Cardiac fibroblast (primary cell): ENCODE measurements at places on chromosomes 4 and X.

DNA sequence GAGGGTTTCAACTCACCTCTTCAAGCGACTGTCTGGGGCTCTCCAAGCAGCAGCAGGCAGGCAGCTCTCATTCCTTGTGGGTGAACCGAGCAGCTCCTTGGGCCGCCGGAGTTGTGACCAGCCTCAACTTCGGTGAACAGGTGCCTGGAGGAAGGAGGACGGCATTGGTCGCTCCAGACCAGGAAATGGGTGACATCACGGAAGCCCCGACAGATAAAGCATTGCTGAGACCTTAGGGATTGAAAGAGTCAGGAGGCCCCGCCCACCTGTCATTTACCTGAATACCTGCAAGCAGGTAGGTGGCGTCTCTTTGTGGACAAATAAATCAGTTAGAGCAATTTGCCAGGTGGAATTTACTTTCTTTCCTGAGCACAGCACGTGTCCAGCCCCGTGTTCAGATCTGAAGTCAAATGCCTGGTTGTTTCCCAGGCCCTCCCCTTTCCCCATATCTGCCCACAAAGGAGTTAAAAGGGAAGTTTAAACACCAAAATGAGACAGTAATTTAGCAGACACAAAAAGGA, at the start of gene LNX1:
LNX1 (minus strand) TSS at position 115 of the 521 bp plus-strand sequence. CDS start 17,484 bp downstream, outside the sequence.
- DNase-seq: no peak

DNA sequence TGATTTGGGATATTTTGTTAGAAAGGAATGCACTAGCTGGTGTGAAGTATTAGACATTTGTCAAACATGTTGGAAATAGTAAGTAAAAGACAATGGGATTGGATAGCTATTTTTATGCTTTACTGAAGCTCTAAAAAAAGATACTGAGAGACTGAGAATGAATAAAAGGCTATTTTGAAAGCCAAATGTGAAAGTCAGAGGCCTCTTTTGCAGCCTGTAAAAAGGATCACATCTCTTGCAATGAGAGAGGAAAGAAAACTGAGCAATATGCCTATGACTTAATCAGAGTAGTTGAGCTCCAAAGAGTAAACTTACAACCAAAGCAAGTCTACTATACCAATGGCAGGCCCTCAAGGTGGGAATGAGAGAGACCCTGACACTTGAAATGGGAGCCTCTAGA, 212.6 kb upstream of the LCORL start:
- no peak for DNase-seq

DNA sequence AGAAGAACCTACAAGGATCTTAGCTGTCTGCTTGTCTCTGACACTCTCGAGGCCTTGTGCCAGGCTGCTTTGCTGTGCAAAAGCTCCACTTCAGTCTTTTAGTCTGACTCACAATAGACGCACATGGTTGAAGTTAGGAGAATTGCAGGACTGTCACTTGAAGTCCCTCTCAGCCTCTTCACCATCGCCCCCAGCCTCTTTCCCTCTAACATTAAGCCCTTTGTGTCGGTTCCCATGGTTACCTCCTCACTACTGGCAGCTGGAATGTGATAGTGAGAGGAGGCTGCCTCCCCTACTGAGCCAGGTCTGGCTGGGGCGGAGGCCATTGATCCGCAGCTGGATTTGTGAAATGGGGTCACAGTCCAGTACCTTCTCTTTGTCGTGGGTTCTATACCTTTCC, 201.8 kb downstream of the SOWAHB start:
- no peak for DNase-seq

DNA sequence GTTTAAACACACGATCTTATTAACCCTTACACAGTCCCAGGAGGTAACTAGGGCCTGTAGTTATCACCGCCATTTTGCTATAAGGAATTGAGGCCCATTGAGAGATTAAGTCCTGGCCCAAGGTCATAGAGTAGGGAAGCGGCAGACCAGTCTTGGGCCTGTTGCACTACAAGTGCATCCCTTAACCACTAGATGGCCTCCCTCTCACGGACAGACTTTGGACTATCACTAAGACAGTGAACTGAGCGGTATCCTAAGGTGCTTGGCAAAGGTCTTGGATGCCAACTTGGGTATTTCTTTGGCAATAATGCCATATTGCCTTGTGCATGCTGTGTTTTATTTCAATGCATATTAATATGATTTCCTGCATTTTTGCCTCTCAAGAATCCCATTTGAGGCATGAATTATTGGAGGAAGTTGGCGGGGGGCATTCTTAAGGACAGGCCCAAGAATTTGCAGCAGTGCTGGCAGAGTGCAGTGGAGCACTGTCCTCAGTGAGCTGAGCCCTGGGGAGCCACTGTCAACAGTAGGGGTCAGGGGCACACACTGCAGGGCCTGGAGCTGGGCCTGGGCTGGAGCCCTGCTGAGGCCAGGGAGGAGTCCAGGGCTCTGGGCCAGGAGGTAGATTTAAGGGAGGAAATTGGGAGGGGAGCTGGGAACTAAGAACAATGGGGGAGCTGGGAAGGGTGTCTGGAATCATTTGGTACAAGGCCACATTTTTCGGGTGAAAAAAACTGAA, 147.4 kb downstream of the SMIM20 start:
- peak; percentile 73 for DNase-seq
